ENCODE measurements at places on chromosomes 11 and 22.

- DNase-seq, result no peak
Measured at GRCh38 chr11:45385844-45386243, 99.7 kb upstream of the SYT13 start.

DNA sequence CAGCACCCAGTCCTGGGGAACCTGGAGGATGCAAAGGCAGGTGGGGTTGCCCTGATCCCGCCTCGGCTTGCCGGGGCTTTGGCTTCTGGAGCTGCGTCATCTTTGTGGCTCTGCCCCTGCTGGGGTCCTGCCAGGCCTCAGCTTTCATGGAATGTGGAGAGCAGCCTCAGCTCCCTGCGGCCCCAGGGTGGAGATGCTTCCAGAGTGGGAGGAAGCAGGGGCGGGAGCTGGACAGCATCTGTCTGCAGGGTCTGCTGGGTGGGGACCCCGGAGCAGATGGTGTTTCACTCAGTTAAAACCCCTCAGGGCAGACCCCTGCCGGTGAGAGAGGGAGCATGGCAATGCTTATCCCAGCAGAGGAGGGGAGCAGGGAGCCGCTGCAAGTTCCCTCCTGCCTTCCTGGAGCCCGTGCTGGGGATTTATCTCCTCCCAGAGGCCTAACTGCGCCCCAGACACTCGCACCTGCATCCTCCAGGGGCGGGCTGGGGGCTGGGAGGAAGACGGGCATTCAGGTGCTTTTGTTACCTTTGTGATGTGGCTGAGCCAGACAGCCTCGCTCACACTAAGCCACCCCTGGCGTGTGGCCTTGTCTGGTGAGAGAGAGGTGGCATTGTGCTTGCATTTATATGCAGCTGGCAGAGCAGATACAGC, 15.7 kb downstream of the GRIK4 start:
- DNase-seq, result no peak

GRCh38 chr11:114416441-114416961, 16.0 kb downstream of the RBM7 start:
- no peak for DNase-seq

DNA sequence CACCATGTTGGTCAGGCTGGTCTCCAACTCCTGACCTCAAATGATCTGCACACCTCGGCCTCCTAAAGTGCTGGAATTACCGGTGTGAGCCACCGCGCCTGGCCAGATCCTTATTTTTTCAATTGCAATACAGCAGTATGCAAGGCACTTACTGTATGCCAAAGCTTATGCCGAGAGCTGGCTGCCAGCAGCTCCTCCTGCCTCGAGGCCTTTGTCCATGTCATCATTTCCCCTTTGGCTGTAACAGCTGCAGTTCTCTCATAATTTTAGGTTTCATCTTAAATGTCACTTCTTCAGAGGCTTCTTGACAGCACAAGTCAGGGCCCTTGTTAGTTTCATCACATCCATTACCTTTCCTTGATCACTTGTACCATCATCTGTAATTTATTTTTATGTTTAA, 1.5 kb upstream of the SREBF2 start:
- DNase-seq, result no peak

- no peak for DNase-seq
Measured at GRCh38 chr22:44286646-44287045, 26.1 kb downstream of the SHISAL1 start.

DNA sequence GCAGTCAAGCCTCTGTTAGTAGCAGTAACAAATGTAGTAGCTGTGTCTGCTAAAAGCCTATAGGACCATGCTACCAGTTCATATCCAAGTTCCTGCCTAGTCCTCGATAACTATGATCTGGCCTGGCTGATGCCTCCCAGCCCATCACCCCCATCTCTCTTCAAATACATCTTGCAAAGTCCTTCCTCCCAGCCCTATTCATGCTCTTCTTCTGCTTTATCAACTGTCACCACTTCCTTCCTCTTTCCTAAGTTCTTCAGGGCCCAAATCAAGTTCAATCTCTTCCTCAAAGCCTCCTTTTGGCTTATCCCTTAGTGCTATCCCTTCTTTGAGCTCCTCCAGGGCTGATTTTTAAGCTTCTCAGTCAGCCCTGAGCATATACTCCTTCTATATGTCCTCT, 150.9 kb upstream of the THY1 start:
- no peak for DNase-seq

- peak; percentile 46 for DNase-seq
Measured at GRCh38 chr11:94602430-94603372, 35.5 kb downstream of the PIWIL4 start.

- no peak for DNase-seq
Measured at GRCh38 chr11:58268142-58268541, at the start of gene OR10W1. TSS of gene OR10W1 (minus strand) at chr11:58268260. CDS start at chr11:58267858, 402 bp downstream.

- peak; percentile 76 for DNase-seq
Measured at GRCh38 chr11:16785520-16786128, 47.2 kb downstream of the C11orf58 start.

DNA sequence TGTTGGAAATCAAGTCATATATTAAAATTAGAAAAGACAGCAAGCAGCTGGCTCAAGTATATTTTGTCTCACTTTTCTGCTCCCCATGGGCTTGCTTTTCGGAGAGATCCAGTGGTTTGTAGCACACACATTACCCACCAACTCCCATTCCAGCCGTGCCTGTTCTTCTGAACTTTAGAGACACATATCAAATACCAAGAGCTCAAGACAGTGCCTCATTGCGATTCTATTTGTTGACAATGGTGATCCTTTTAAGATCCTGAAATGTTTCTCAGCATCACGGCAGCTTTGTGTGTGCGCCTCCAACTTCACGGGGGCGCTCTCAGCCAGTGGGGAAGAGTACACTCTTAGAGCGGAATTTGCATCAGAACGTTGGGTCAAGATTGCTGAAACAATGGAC, 52.9 kb downstream of the BARX2 start:
- no peak for DNase-seq

DNA sequence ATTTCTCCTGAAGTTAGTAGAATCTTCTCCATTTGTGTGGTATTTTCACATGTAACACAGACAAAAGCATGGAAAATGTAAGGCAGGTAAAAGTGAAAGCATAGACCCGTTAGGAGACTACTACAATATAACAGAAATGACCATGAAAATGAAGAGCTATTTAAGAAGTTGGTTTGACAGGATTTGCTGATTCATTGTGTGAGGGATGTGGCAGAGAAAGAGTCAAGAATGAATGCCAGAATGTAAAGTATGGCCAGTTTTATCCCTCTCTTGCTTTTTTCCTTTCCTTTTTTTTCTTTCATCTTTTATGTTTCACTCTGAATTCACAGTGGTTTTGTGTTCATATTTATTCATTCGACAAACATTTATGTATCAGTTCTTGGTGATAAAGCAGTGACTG, 115.9 kb downstream of the ARFGAP2 start:
- DNase-seq, result no peak

DNA sequence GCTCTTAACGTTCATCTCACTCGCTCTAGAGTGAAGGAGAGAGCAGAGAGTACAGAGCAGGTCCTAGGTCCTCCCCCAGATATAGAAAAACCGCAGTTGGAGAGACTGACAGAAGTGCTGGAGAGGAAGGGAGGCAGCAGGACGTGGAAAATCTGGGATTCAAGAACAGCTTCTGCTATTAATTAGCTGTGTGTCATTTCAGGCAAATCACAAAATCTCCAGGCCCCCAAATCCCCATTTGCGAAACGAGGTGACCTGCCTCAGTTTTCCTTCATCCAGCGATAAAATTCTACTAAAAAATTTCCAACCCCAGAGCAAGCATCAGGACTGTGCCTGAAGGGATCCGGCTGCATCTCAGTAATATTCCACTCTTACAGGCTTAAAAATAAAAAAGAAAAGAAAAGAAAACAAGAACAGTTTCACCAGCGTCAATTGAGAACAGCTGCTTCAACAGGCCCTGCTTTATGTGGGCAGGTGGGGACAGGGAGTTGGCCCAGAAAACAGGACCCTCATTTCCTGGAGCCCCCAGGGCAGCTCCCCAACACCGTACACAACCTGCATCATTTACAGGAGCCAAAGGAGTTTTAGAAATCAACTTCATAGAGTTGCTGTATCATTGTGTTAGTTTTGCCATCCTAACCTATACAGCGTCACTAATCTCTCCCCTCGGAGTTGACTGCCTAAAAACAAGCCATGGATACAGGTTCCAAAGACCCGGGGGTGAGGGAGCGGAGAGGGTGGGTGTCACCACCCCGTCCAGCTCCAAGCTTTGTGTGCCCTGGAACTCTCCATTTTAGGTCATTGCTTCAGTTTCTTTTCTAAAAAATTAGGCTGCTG, 2.3 kb upstream of the MALAT1 start:
- DNase-seq, result no peak

DNA sequence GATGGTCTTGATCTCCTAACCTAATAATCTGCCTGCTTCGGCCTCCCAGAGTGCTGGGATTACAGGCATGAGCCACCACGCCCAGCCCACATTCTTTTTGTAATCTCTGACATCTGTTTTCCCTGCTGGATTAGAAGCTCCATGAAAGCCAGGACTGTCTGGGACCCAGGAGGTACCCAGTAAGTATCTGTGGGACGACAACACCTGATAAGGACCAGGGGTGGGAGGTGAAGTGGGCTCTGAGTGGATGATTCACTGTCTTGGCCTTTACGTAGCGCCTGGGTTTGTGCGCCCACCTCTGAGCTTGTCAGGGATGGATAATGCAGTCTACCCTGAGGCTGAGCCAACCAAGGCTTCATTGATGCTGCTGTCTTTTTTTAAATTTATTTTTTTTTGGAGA, 118.8 kb downstream of the ABTB2 start:
- DNase-seq, result no peak

Data from GM19239 (cell line).